AG20443 (cell line): ENCODE measurements at places on chromosomes 1 and 21.

- DNase-seq = peak; percentile 65
Observed at GRCh38 chr1:212498283-212499040, 65.7 kb downstream of the NENF start.

GRCh38 chr1:107680579-107680985, 284.4 kb downstream of the VAV3 start:
- no peak for DNase-seq

DNA sequence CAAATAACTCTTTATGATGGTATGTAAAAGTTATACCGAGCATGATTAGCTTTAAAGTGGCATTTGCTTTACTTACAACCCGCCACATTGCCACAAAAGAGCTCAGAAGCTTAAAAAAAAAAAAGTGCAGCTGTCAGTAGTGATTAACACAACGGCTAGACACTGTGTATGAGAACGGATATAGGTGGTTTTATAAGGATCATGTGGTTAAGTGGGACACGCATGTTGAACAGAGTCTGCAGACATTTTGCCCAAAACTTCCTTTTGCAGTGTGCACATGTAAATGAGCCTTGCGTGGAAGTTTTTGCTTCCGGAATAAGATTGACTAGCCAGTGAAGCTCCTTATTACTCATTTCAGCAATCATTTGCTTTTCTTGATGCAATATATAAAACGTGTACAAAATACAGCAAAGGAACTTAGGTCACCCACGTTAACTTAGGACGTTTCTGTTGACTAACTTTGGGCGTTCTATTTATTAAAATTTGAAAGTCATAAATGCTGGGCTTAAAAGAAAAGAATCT, 58.7 kb upstream of the RGS1 start:
- no peak for DNase-seq

- peak; percentile 60 for DNase-seq
Observed at GRCh38 chr1:225427235-225428067, at the start of gene LBR. TSS of gene LBR (minus strand) at chr1:225428038. CDS start at chr1:225424075, 3,963 bp downstream.

DNA sequence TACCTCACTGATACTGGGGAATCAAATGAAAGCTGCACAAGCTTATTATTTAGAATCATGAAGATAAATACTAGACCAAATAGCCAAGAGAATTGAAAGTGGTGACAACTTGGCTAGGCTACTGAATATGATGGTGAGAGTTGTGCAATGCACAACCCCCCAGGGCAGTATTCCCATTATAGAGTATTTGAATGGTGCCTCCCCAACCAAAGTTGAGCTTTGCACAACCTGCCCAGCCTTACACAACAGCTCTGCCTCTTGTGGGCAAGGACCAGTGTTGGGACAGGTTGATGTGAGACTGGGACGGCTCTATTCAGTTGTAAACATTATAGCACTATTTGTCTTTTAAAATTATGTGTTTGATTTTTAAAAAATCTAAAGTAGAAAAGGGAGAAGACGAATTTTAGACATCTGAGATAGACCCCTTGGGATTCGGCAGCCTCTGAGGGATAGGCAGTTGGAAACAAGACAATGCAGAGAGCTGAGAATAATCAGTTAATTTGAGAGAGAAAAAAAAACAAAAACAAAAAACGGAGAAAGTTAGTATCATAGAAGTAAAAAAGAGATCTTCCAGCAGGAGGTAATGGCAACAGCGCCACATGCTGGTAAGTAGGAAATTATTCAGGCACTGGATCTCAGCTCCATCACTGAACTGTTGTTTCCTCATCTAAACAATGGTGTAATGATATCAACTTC, 91.0 kb upstream of the KCNA3 start:
- peak; percentile 69 for DNase-seq
